ENCODE measurements at places on chromosomes 6 and 20.

- DNase-seq: no peak
These were observed 41.6 kb upstream of the CD93 start for GRCh38 chr20:23127506-23128279.

GRCh38 chr6:148221196-148221979 lies 121.2 kb upstream of the SASH1 start:
- no peak for DNase-seq

DNA sequence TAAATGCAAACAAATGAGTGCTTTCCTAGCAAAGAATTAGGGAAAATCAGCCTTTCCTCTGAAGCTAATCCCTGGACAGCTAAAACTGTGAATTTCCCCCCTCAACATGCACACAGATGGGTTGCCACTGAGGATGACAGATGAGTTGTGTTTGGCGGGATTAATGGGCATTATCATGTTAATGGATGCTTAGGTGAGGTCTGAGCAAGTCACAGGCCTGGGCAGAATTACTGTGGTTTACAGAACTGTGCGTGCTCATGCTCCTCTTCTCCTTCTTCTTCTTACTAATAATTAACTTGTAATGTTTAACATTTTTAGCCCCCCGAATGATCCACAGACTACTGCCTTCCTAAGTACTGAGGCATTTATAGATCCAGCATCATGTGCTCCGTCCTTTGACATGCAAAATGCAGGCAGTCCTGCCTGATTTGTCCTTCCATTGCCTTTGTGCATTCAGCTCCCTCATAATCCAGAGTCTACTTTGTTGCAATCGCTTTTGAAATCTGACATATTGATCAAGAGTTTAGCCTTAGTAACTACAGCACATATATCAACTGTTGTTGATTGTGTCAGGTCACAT lies 753.4 kb upstream of the MMS22L start:
- no peak for DNase-seq

DNA sequence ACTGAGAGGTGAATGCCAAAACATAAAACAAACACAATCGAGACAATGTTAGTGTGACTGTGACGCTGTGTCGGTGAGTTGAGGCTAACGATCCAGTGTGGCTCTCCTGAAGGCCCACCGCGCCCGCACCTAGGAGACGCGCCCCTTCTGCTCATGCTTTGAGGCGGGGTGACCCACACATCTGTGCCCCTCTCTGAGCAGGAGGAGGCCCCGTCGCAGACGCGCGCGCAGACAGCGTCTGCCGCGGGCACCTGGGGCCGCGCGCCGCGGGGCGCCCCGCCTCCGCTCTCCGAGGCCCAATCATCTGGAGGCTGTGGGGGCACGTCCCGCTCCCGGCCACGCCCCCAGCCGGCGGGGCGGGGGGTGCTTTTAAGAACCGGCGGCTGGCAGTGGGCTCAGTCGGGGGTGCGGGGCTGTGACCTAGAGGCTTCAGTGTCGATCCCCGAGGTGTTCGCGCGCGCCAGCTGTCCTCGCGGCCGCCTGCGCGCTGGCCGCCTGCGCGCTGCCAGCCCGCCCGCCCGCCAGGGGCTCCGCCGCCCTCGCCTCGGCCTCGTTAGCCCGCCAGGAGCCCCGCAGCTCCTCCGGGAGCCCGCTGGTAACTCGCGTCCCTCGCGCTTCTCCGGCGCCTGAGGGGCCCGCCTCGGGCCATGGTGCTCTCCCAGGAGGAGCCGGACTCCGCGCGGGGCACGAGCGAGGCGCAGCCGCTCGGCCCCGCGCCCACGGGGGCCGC lies at the start of gene SLC16A10:
Gene SLC16A10 (plus strand): TSS at position 398 of the 730 bp plus-strand sequence. CDS start 250 bp downstream, at position 648.
- no peak for DNase-seq

GRCh38 chr6:2951728-2952127 lies 19.6 kb downstream of the SERPINB6 start:
- no peak for DNase-seq

GRCh38 chr6:85390775-85391174 lies 59.1 kb upstream of the NT5E start:
- DNase-seq: no peak

- no peak for DNase-seq
These were observed 58.4 kb downstream of the MTFR2 start for GRCh38 chr6:136191606-136192312.

DNA sequence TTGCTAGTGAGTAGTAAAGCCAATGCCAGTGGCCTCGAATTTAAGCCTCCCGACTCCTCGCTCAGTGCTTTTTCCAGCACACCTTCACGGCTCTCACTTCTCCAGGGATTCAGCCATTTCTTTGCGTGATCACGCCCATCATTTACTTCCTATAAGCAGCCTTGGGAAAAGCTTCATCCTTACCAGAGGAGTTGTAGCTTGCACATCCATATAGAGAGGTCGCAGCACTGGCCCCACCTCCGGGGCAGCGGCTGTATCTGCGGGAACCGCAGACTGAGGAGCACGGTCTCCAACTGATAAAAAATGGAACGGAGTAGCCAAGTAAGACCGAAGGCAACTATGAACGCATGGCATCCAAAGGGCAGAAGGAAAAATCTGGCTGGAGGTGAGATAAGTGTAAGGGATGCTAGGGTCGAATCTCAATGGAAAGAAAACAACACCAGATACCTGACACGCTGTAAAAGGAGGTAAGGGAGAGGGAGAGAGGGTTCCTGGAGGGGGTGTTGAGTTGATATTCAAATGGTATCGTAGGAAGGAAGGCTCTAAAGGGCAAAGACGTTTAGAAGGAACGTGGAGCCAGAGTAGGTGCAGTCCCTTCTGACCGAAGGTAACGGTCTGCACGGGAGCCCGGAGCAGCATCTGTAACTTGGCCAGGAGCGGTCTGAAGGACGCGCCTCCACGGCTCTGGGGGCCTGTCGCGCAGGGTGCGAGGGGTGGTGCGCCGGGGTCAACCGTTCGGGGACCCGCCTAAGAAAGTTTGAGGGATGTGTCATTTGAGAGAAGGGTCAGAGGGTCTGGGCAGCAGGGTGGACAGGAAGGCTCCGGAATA lies 640 bp downstream of the NFS1 start:
- no peak for DNase-seq

DNA sequence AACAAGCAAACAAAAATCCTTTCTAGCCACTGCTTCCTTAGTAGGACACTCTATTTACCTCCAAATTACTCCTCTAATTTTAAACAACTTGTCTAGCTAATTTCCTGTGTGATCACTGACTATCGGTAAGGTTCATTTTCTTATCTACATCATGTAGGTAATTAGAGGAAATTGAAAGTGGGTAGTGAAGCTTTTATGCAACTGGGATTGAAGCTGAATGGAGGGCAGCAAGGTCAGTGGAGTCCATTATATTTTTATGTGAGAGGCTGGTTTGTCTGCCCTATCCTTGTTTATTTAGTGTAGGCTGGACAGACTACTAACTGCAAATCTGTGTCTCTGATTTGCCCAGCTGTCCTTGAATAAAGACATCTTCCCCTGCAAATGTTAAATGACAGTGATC lies 88.5 kb upstream of the SIM1 start:
- no peak for DNase-seq

GRCh38 chr6:88119769-88120168 lies 46.4 kb downstream of the CNR1 start:
- DNase-seq: no peak

GRCh38 chr6:149336609-149336928 lies 19.1 kb downstream of the TAB2 start:
- DNase-seq: no peak

DNA sequence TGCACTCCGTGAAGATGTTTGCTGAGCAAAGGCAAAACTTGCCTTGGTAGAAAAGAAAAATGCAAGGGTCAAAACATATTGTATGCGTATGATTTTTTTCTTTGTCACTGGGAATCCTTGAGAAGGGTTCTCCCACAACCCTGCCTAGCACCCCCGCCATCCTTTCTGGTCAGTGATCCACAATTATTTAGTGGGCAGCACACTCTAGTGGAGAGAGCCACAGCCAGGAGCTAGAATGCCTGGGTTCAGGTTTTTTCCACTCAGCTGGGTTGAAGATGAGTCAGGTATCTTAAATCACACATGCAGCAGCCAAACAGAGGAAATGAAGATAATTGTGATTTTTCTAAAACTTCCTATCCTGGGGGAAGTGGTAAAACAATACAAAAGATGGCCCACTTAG lies 243.1 kb downstream of the PKHD1 start:
- no peak for DNase-seq

DNA sequence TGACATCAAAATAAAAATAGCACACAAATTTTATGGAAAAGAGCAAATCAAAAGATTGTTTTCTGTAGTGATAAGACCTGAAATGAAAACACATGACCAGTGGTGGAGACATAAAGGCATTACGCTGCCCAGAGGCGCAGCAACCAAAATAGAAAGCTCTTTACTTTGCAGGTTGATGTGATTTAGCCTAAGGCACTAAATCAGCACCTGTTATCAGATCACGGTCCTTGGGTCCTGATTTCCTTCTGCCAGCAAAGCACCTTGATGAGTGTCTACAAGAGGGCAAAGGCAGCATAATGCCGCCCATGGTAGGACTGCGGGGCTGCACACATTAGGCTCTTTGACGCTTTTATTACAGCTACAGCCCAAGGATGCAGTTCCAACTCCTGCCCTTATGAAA lies 19.3 kb upstream of the RAMACL start:
- DNase-seq: no peak
